NCI-H1694 (cell line): ENCODE measurements at places on chromosomes 5 and 9.

- DNase-seq = no peak
These were observed 169.3 kb upstream of the FSTL4 start for GRCh38 chr5:133781436-133782225.

- no peak for DNase-seq
These were observed 246.9 kb downstream of the FBXL7 start for GRCh38 chr5:15746833-15747232.

DNA sequence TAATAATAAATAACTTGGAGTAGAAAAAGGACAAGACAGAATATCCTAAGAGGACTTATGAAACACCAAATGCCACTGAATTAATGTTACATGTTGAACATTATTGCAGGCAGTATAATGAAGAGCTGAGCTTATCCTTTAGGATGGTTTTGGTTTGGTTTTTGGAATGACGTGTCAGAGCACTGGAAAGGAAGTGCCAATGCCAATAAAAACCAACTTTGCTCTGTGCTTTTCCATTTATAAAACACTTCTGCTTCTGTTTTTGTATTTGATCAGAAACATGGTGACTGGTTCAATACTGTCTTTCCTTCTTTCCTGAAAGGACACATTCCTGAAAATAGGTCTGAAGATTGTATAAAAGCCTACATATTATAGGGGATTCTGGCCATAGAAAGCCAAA is 4.2 kb downstream of the MEGF10 start:
- DNase-seq = no peak

DNA sequence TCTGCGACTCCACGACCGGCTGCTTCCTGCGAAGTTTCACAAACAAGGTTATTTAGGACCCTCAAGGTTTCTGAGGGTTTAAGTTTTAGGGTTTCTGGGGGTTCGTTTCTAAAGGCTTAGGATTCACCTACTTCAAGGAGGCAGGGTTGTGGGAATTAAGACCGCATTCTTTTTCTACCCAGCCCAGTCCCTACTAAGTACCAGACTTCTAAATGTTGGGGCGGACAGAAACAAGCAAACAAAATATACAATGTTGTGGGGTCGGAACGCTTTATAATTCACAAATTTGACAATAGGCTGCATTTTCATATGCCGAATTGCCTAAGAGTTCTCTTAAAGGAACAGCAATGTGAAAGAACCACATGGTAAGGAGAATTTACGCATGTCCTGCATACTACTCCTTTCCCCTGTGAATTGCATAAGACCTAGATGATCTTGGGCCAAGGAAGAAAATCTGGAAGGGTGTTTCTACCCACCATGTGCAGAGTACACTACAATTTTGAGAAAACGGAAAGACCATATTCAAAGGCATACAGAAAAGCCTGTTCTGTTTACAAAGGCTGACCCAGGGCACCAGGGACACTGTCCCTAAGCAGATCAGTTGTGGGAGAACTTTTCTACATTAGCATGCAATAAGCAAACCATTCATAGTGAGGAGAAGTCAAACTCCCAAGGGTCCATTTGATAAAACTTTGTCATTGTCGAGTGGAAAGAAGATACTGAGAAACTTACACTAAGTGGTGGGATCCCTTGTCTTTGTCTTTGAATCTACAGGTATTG is 457.3 kb downstream of the RAB3C start:
- DNase-seq = no peak

DNA sequence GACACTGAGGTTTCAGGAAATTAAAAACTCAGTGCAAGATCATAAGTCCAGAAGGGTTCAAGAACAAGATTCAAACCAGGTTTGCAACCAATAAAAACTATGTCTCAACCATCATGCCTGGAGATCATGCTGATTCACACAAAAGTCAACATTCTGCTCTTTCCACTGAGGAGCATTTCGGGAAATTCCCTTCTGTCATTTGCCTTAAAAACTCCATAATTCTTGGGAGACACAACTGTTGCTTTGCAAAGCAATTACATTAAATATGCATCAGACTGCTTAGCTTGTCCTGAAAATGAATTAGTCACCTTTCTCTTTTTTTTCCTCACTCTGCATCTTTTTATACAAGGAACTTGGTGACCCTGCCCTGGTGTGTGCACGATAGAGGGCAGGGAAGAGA is 275.9 kb upstream of the ZNF462 start:
- no peak for DNase-seq

- no peak for DNase-seq
These were observed 8.1 kb downstream of the OSMR start for GRCh38 chr5:38853753-38854470.

GRCh38 chr9:113781896-113782295 is 94.2 kb upstream of the ZNF618 start:
- no peak for DNase-seq

DNA sequence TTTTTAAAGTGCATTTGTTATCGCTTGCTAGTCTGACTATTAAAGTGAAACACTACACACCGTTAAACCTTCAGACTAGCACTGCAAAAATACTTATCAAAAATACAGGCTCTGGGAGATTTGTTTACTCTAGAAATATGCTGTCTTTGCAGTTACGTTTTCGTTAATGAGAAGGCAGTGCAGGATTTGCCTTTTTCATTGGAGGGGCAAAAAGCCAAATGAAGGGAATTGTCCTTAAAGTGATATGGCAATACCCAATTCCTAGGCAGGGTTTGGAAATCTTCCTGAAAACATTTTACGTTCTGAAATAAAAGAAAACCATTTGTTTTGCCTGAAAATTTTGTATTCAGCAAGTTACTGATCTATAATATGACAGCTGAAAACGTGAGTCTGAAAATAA is 1800.2 kb downstream of the MAT2B start:
- DNase-seq = no peak

- no peak for DNase-seq
These were observed 148.3 kb downstream of the RPS23 start for GRCh38 chr5:82129723-82130285.

DNA sequence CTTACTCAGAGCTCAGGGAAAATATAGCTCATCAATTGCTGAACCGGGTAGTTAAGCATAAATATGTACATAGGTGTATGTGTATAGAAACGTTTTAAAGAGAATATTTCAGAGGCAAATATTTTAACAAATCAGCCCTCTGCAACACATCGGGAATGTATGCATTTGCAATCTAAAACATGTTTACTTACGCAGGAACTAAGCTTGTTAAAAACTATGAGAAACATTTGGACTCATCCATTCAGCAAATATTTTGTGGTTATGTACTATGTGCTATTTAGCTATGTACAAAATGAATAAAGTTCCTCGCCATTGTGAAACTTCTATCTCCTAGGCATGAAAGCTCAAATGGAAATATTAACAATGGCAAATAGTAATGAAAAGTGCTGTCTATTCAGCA is 469.9 kb downstream of the ARHGEF28 start:
- no peak for DNase-seq
